ENCODE measurements at places on chromosomes 6 and 20.
A peak's percentile ranks its signal among the peaks of the same experiment; 100 is the strongest.

- no peak for DNase-seq
Observed at GRCh38 chr20:12252793-12253192, 335.1 kb downstream of the BTBD3 start.

DNA sequence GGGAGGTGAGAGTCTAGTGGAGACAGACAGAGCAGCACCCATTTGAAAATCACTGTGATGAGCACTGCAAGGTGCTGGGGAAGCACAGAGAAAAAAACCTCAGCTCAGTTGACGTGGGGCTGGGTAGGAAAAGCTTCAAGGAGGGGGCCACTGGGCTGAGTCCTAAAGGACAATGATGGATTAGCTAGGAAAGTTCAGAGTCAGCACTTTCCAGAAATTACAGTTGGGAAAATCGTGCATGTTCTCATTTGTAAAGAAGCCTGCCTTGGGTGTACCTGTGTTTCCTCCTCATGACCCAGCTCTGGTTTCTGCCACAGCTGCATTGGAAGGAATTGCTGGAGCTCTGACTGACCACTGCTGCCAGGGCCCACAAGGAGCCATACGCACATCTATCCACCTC lies 221.3 kb downstream of the FARS2 start:
- no peak for DNase-seq

DNA sequence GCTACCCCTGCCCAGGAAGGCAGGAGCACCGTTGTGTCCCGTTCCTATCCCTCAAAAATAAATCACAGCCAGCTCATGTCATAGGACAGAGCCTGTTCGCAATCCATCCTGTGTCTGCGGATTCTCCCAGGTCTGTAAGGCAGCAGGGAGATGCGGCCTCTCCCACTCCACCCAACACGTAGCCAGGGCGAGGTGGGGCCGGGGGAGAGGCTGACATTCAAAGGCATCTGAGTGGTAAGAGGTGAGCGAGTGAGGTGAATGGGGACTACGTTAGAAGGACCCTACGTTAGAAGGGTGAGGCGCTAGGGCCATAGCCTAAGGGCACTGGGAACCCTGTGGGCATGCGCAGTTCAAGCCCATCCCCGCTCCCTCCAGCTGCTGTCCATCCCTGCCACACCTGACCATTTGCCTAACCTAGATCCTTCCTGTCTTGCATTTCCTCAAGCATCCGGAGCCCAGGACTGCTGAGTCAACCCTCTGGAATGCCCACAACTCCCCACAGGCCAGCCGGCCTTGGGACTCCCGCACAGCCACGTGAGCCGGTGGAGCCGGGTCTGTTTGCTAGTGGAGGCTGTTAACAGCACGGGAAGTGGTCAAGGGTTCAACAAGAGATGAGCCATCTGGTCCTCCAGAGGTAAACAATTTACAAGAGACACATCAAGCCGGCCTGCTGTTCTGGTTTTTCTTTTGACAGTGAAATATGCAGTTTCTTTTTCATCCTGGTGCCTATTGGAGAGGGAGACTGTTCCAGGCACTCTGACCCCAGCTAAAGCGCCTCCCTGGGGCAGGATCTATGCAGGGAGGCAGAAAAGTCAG lies 45.9 kb downstream of the RIPOR3 start:
- no peak for DNase-seq

DNA sequence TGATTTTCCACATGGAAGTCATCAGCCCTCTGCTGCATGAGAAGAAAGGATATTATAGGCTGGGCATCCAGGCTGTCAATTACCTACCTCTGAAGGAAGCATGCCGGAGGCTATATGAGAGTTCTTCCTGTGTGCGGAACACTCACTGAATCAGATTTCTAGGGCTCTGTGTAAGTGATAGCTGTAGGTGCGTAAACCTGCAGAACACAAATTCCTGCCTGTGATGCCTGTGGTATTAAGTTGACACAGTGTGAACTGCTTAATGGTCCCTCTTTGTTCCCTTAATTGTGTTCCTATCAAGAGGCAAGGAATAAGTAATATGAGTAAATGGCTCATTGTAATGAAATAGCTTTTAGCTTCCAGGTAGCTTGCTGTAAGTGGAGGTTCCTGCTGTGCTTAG lies 103.3 kb downstream of the ANKS1A start:
- no peak for DNase-seq

DNA sequence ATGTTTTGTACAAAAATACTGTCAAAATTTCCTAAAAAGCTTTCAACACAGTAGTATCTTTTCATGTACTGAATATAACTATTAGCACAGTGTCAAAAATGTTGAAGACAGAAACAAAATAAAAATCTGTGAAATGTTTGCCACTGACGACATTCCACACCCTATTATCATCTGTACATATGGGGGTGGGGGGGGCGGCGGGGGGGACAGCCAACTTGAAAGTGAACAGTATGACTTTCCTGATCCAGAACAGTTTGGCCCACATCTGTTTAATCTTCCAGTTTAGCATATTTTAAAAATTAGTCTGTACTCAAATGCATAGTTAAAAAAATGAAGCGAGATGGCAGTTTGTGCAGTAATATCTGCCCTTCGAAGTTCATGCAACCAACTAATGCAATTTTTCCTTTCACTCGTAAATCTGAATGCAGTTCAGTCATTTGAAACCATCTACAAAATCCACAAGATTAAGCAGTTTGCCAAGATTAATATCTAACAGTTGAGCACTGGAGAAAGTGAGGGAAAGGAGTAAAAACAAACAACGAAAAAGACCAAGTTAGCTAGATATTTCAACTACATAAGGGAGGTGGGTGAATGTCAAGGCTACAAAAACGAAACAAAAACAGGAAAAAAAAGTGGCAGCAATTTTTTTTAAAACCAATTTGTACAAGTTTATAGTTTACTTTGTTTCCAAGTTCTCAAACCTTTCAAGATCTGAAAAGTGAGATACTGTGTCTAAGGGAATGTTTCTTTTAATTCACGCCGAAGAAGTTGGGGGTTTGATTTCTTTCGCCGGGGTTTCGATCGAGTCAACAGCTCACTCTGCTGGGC lies 1.9 kb downstream of the CITED2 start:
- DNase-seq: no peak

DNA sequence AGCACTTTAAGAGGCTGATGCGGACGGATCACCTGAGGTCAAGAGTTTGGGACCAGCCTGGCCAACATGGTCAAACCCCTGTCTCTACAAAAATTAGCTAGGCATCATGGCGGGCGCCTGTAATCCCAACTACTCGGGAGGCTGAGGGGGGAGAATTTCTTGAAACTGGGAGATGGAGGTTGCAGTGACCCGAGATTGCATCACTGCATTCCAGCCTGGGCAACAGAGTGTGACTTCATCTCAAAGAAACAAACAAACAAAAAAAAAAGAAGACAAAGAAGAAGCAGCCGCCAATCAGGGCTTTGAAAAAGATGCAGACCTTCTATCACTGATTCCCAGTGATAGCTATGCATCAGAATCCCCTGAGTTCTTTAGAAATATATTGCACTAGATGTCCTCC lies 56.8 kb downstream of the COL9A1 start:
- no peak for DNase-seq

DNA sequence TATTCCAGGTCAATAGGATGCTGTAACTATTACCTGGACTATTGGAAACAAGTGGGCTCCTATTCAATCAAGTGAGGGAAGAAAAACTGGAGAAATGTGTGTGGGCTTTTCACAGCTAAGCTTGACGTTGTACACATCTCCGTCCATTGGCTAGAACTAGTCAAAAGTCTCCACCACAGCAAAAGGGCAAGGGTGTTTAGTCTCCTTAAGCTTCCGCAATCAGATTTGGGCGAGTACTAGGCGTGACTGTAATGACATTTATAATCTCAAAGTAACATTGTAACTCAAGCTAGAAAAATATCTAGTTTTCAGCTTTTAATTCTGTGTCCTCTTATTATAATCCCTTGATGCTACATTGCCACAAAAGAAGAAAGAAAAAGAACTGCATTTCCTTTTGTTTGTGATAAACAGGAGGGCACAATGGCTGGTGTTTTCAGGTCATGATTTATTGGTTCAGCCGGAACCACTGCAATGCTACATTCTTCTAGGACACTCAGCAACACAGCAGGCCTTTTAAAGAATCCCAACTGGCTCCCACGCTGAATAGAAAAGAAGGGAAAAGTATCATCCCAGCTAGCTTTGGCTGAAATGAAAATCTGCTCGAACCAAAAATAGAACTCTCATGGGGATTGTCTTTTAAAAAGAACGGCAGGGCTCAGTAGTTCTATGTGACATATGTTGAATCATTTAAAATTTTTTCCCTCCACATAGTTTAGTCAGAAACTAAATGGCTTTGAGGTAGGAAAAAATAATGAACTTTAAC lies 387.7 kb downstream of the BTBD3 start:
- no peak for DNase-seq

DNA sequence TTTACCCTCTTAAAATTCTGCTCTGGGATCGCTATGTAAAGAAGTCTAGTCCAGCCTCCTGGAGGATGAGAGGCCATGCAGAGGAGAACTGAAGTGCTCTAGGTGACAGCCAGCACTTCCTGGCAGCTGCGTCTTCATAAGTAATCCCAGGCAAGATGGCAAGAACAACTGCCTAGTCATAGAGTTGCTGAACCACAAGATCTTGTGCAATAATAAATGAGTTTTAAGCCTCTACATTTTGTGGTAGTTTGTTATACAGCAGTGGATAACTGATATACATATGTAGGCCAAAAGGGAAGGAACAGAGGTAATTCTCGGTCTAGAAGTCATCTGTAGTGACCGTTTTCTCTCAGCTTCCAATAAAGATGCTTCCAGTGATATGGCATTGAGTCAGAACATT lies 103.8 kb upstream of the FLRT3 start:
- DNase-seq: no peak

GRCh38 chr6:90294989-90295853 lies 1.4 kb downstream of the BACH2 start:
- peak; percentile 70 for DNase-seq

DNA sequence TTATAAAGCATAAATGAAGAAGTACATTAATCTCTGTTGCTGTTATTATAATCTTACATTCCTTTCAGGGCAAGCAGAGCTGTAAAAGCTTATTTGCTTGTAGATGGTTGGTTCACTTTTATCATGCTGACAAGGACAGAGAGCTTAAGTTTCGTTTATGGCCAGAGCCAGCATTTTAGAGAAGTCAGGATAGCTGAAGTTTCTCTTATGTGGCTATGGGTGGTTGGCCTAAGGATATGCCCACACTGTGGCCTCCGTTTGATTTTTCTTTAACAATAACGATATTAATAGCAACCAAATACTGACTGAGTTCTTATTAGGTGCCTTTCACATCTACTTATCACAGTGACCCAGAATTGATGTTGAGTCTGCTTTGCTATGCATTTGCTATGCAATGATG lies 78.5 kb downstream of the FARS2 start:
- no peak for DNase-seq

DNA sequence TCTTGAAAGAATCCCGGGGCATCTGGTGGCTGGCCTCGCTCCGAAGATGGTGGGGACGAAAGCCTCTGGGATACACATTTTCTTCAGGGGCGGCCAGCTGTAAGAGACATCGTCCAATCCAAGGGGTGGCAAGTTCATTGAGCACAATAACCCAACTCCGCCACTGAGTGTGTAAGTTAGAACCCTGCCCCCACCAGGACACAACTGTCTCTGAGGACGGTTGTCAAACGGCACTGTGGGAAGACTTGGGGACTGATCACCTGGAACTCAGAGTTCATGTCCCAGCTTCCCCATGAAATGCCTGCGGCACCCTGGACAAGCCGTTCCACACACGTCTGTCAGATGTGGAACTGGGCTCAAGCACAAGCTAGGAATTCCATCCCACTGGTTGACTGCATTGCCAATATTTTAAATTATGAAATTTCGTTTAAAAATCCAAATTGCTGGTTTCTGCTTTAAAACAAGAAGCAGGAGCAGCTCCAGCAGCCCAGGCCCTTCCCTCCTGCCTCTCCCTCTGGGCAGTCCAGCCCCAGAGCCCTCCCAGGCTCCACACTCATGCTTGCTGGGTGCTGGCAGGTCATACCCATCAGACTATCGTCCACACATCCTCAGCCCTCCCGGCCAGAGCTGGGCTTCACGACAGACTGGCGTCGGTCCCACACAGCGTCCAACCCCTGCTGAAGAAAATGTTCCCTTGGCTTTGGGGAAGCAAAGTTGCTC lies 80.9 kb upstream of the AFDN start:
- DNase-seq: no peak

DNA sequence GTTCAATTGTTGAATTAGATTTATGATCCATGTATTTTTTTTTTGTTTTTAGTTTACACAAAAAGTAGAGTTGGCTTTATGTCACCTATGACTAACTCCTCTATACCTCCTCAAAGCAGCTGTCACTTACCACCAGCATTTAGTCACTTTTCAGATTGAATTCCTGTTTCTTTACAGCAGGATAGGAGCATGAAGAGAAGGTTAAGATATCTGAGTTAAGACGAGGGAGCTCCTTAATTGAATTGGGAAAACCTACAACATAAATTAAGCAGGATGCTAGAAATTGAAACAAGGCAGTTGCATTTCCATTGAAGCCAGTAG lies 237.2 kb downstream of the FARS2 start:
- no peak for DNase-seq

GRCh38 chr6:24401458-24401857 lies 1.3 kb upstream of the MRS2 start:
- DNase-seq: no peak

- DNase-seq: no peak
Observed at GRCh38 chr6:103570431-103570830, 1289.3 kb downstream of the HACE1 start.

DNA sequence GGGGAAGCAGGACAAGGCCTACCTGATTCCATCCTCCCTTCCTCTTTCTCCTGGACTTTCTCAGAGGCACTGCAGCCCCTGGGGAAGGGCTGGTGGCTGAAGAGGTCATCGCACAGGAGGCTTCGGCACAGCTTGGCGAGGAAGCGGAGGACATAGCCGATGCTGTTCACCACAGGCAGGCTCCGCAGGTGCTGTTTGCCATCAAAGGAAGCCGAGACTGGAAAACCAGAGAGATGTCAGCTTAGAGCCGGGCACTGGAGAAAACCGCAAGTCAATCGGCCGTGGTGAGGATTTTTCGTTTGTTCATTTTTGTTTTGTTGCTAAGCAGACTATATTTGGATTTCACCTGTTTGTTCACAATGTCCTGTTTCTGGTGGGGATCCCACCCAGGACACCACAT lies 79.2 kb downstream of the SCML4 start:
- DNase-seq: no peak

GRCh38 chr20:951384-952169 lies 35.4 kb upstream of the ANGPT4 start:
- DNase-seq: no peak

DNA sequence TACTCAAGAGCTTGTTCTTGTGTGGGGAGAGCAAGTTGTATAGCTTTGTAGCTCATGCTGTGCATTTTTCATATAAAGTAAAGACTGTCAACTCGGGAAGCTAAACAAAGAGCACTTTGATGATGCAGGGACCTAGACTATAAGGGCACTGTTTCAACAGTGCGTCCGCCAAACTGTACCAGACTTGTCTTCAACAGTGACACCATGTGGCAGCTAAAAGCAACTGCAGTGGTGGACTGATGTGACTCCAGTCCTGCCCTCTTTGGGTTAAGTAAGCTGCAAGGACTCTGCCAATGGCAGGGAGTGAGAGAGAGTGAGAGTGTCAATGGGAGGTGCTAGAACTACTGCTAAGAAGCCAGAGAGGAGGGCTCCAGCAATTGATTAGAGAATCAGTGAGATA lies 48.1 kb upstream of the MC3R start:
- no peak for DNase-seq
